Fibroblast of mammary gland (primary cell): ENCODE measurements at places on chromosomes 5 and 9.

DNA sequence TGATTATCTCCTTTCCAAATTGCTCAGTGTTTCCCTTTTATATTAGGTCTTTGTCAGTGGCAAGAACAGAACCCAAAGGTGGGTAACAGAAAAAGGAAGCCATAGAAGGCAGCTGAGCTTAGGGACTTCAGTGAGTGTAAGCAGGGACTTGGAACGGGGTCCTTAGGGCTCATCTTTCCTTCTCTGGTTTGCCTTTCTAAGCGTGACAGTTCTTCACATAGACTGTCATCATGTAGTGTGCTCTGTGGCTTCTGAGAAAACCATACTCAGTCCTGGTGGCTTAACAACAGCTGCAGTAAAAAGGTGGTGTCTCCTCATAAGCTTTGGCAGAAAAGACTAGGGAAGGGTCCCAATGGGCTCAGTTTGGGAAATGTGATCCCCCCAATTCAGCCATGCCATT lies 108.8 kb downstream of the SLC12A2 start:
- no peak for DNase-seq

- DNase-seq: no peak
These were observed 31.7 kb downstream of the CEP72 start for GRCh38 chr5:643811-644271.

DNA sequence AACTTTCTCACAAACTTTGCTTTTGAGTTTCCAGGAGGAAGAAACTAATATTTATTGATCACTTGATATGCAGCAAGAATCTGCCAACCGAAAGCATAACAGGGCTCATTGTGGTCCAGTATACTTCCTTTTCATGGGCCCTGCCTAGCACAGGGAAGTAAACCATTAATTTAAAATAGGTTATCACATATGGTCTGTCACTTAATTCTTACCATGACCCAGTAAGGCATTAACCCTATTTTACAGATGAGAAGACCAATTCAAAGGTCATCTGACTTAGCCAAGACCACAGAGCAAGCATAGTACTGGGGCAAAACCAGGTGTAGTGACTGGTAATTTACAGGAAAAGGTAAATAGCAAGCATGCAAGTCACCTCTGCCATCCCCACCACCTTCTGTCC lies 336.9 kb upstream of the DMAC1 start:
- DNase-seq: no peak

DNA sequence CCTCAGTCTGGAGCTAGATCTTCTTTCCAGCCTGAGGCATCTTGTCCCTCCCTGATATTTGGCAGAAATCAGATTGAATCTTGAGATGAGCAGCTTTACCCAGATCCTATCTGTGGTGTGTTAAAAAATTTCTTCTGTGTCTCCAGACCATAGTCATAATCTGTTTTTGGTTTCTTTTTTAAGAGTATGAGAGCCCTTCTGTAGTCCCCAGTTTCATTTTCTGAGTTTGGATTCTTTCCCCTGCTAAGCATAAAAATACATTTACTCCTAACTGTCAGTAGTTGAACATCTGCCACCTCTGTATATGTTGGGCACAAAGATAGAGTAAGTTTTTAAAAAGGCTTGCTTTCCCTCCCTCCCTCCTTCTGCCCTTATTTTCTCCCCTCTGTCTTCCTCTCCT lies 137.7 kb downstream of the CNTLN start:
- DNase-seq: no peak

GRCh38 chr5:2832394-2832793 lies 80.9 kb upstream of the IRX2 start:
- DNase-seq: no peak

GRCh38 chr5:54013556-54014194 lies 296.7 kb downstream of the ARL15 start:
- DNase-seq: peak; percentile 97

DNA sequence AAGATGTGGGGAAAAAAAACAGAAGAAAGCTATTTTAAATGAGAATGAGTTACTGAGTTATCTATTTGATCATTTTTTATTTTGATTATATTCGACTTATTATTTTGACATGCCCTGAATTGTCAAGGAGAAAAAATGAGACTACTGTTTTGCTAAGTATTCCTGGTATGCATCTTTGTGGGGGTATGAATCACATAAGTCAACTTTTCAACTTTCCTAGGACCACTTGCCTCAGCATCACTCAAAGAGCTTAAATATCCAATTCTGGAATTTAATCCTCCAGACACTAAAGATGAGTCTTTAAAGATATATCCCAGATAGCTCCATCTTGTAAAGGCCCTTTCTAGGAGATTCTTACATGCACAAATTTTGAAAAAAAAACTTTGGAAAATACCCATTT lies 17.4 kb upstream of the SPDL1 start:
- no peak for DNase-seq

DNA sequence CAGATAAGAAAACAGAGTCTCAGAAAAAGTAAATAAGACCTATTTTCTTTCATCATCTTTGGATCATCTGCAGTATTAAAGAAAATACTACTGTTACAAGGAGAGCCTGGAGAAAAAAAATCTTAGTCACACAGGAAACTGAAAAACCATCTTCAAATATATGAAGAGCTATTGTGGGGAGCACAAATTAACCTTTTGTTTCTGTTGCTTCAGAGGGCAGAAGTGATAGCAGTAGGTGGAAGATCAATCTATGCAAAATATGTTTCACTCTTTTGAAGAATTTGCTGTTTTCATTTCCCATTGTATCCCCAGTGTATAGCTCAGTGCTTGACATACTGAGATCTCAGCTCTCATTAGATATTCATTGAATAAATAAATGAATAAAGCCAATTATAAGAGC lies 13.1 kb upstream of the CEMIP2 start:
- no peak for DNase-seq

DNA sequence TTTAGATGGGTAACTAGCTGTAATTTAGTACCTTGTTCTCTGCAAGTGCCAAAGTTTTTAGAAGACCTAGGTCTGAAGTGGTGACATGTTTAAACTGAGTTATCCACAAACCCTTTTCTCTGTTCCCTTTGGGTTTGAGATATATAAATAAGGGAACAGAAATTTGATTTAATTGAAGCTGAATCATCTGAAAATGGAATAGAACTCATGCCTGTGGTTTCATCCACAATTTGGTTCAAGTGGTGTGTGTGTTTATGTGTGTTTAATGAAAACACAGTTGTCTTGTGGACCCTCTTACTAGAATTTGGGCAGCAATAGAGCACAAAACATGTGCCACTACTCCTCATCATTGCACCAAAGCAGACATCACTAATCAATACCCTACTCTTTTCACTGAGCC lies 216.9 kb downstream of the GLIS3 start:
- DNase-seq: no peak
